ENCODE measurements at places on chromosomes 2 and 18.

DNA sequence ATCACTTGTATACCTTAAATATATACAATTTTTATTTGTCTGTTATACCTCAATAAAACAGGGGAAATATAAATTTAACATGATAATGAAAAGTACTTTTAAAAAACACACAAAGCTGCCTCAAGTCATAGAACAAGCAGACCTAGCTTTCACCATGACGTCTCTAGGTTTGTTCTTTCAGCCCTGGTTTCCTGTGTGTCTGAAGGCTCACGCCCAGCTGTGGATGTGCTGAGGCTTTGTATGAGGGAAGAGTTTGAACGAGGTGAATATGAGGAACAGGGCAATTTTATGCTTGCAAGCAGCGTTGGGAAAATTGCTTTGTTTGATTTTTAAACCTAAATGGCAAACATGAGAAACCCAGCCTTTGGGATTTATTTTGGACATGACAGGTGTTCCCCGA lies 15.3 kb downstream of the SH3RF3 start:
- no peak for DNase-seq

GRCh38 chr2:227793148-227793712 lies 20.4 kb upstream of the CCL20 start:
- no peak for DNase-seq

- no peak for DNase-seq
Measured at GRCh38 chr2:217685255-217685605, 317.6 kb downstream of the TNS1 start.

GRCh38 chr2:3176869-3177255 lies 200.8 kb downstream of the EIPR1 start:
- no peak for DNase-seq

DNA sequence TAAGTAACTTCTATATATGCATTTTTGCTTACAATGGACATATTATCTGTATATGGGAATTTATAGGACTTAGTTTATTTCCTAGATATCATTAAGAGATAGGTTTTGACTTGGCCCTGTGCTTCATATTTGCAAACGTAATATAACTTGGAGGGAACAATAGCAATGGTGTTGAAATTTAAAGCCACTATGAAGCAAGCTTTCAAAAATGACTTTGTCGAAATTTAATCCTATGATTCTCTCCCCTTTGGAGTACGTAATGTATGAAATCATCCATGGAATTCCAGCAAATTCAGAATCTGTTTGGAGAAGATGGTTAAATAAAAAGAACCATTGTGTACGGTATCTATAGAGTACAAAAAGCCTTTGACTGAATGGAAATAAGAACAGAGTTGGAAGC lies 486.3 kb downstream of the ARHGAP15 start:
- no peak for DNase-seq

Measured in stimulated activated CD4-positive, alpha-beta T cell treated with anti-CD3 and anti-CD28 coated beads, Interleukin-1b, Interleukin-23, amount 100 ng/mL, for 1 hour (primary cell).